ENCODE measurements at places on chromosomes 1 and 21. TPM values are rescaled to one million over a fixed set of nuclear protein-coding genes. Genes with fewer than 3 reads are reported as not detected.

FAM177B gene
- total RNA-seq, result not detected

LAMC1 gene
- total RNA-seq, result 352 TPM

NMNAT2 gene
- total RNA-seq, result 29.5 TPM

ACTA1 gene
- total RNA-seq, result not detected

KCNT2 gene
- 0.24 TPM for total RNA-seq

TPTE gene
- total RNA-seq, result not detected

SESN2 gene
- 17.2 TPM for total RNA-seq

VSIG8 gene
- not detected for total RNA-seq

SUSD4 gene
- total RNA-seq, result 0.18 TPM

CYP4B1 gene
- not detected for total RNA-seq

GRCh38 chr1:181179987-181180365 lies 91.5 kb downstream of the IER5 start:
- DNase-seq, result peak; percentile 50
- H3K36me3 ChIP-seq, result no peaks in the 10 kb centered on the region
- no peak overlapping the region for H3K4me3 ChIP-seq
- H3K4me1 ChIP-seq, result peaks cover 11% of the 10 kb centered on the region

DNA sequence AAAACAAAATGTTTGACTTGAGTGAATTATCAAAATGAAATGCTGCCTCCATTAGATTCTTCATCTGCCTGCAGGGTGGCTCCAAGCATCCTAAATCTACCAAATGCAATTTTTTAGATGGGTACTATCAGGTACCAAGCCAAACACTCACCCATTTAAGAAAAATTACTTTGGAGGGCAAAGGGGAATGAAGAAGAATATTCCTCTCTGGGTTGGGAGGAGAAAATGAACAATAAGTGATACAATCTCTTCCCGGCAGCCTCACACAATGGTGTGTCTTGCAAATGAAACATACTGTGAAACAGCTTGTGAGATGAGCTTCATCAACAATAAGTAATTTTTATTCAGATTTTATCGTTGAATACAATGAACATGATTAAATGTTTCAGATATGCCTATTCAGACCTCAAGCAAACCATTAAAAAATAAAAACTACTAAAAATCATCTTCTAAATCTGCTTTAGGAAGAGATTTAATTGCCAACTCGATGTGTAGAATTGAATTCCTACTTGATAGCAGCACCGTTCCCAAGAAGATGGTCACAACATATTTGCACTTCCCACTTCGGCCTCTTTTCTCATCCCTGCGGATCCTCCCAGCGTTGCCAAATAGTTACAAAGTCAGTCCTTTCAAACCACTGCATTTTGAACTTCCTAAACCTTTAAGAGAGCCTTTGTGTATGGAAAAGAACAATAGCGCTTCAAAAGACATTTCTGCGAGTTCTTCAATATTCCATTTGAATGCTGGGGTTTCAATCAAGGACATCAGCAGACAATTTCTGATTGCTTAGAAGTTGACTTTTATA lies 2.7 kb downstream of the DAB1 start:
- no peak overlapping the region for H3K27ac ChIP-seq
- H3K27me3 ChIP-seq, result peaks cover 33% of the 10 kb centered on the region
- H3K36me3 ChIP-seq, result no peaks in the 10 kb centered on the region

DNA sequence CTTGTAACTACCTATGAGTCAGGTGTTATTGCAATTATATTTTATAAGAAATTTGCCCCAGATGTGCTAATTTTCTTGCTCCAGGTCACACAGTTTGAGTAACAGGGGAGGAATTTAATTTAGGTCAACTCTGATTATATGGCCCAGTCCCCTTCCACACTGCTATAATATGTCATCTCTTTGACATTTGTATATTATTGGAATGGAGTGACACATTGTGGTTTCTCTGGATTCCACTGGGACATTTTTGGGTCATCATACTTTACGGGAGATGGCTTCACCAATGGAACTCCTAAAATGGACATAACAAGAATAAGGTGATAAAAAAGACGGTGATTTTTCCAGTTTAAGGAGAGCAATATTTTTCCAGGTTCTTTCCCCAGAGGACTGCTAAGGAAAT lies 191.2 kb downstream of the DISC1 start:
- no peak overlapping the region for H3K4me3 ChIP-seq
- H3K27ac ChIP-seq, result no peak overlapping the region
- peaks cover 2% of the 10 kb centered on the region for H3K27me3 ChIP-seq
- H3K4me1 ChIP-seq, result peaks cover 29% of the 10 kb centered on the region

- peaks cover 29% of the 10 kb centered on the region for H3K27me3 ChIP-seq
- DNase-seq, result no peak
- H3K36me3 ChIP-seq, result no peaks in the 10 kb centered on the region
- H3K27ac ChIP-seq, result no peak overlapping the region
- peaks cover 16% of the 10 kb centered on the region for H3K4me1 ChIP-seq
These were observed 92.3 kb upstream of the COL6A1 start for GRCh38 chr21:45889256-45889655.

GRCh38 chr1:58844176-58844575 lies 60.3 kb upstream of the JUN start:
- no peaks in the 10 kb centered on the region for H3K36me3 ChIP-seq
- H3K27me3 ChIP-seq, result no peaks in the 10 kb centered on the region
- H3K4me1 ChIP-seq, result peaks cover 79% of the 10 kb centered on the region
- no peak overlapping the region for H3K4me3 ChIP-seq
- peak overlapping the region; percentile 17 for H3K27ac ChIP-seq
- DNase-seq, result no peak

GRCh38 chr21:45506241-45506817 lies 35.9 kb downstream of the SLC19A1 start:
- no peaks in the 10 kb centered on the region for H3K4me1 ChIP-seq
- H3K27ac ChIP-seq, result no peak overlapping the region
- no peak for DNase-seq
- H3K27me3 ChIP-seq, result peaks cover 6% of the 10 kb centered on the region
- no peak overlapping the region for H3K4me3 ChIP-seq
- peaks cover 6% of the 10 kb centered on the region for H3K36me3 ChIP-seq

DNA sequence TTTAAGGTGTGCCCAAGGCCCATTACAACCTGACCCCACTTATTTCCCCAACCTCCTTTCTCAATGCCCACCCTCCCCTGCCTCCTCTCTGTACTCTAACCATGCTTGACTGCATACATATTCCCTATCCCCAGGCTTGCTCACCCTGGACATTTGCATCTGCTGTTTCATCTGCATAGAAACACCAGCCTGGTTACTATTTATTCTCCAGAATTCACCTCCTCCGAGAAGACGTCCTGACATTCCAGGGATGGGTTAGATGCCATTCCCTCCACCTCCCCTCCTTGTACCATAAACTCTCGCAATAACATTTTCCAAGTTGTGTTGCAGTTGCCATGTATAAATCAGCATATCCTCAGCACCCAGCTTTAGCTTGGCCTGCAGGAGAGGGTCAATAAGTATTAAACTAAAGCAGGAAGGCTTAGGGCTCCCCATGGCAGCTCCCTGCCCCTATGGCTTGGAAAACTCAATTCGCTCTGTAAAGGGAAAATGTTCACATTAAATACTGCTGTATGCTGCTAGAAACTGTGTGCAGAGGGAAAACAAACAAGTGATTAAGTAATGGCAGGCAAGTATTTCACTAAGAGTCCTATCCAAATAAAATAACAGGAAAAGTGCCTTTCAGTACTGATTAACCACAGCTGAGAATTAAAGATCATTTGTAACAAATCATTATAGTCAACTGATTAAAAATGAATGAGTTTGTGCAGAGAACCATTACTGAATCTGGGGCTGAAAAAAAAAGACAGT lies 202.3 kb downstream of the TNR start:
- no peaks in the 10 kb centered on the region for H3K4me1 ChIP-seq
- H3K36me3 ChIP-seq, result no peaks in the 10 kb centered on the region
- DNase-seq, result no peak
- no peak overlapping the region for H3K4me3 ChIP-seq
- H3K27me3 ChIP-seq, result no peaks in the 10 kb centered on the region

- no peaks in the 10 kb centered on the region for H3K27me3 ChIP-seq
- H3K36me3 ChIP-seq, result peaks cover 12% of the 10 kb centered on the region
- peak overlapping the region; percentile 80 for H3K27ac ChIP-seq
- peaks cover 55% of the 10 kb centered on the region for H3K4me1 ChIP-seq
- DNase-seq, result no peak
These were observed 841 bp downstream of the SNX27 start for GRCh38 chr1:151612501-151613281.

DNA sequence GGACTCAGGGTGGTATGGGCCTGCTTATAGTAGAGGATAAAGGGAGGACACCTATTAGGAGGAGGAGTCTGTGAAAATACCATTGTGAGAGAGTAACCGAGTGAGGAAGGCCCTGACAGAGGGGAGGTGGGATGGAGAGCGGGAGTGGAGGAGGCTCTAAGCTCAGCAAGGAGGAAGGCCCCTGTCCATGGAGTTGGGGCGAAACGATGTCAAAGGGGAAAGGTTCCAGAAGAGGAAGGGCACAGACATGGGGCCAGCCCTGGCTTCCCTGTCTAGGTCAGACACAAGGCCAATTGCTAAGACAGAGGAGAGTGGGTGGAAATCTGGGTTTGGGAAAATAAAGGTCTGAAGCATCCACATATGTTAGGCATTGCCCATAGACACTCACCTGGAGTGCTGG lies 44.2 kb downstream of the ELK4 start:
- H3K36me3 ChIP-seq, result no peaks in the 10 kb centered on the region
- peaks cover 11% of the 10 kb centered on the region for H3K4me1 ChIP-seq
- peaks cover 20% of the 10 kb centered on the region for H3K27me3 ChIP-seq
- H3K4me3 ChIP-seq, result no peak overlapping the region
- DNase-seq, result no peak

DNA sequence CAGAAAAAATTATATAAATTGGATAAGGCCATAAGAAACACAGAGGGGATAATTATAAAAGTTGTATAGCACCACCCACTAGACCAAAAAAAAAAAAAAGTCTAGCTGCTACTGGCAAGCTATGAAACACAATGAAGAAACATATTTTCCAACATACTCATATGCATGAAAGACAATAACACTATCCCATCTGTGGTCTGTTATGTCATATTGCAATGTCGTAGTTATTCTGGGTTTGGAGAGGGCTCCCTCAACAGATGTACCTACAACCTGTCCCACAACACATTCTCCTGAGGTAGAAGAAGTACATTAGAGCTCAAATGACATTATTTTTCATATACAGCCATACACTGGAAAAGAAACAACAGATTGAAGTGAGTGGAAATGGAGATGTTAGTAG lies 517.6 kb upstream of the ADGRL4 start:
- no peak overlapping the region for H3K4me3 ChIP-seq
- H3K36me3 ChIP-seq, result no peaks in the 10 kb centered on the region
- DNase-seq, result no peak
- H3K27ac ChIP-seq, result no peak overlapping the region

GRCh38 chr1:150162582-150162861 lies 12.8 kb downstream of the PLEKHO1 start:
- peak overlapping the region; percentile 83 for H3K4me3 ChIP-seq
- no peak for DNase-seq
- H3K36me3 ChIP-seq, result peaks cover 27% of the 10 kb centered on the region
- peak overlapping the region; percentile 98 for H3K27ac ChIP-seq
- H3K27me3 ChIP-seq, result peaks cover 8% of the 10 kb centered on the region

DNA sequence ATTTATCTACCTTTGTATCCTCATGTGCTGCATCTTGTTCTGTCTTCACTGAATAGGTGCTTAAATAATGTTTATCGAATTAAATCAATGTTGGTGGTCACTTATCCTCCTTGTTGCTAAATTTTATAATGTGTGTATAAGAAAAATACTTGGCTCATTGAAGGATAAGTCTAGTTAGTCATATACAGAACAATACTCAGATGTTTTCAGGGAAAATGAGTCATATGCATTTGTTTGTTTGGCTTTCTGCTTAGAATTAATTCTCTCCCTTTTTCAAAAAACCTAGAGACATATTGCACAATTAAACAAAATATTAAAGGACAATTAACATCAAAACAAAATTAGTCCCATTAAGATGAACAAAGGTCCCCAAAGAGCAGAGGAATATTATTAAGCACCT lies 89.0 kb downstream of the UBE2U start:
- H3K4me3 ChIP-seq, result no peak overlapping the region
- H3K4me1 ChIP-seq, result 0 out of 2 replicates have a peak, but pooled peaks cover 8% of the 10 kb centered on the region
- DNase-seq, result no peak
- H3K36me3 ChIP-seq, result no peaks in the 10 kb centered on the region

GRCh38 chr21:31873696-31874599 lies 1.1 kb downstream of the HUNK start:
- no peak for DNase-seq
- peaks cover 12% of the 10 kb centered on the region for H3K27me3 ChIP-seq
- H3K27ac ChIP-seq, result no peak overlapping the region
- no peaks in the 10 kb centered on the region for H3K4me1 ChIP-seq
- no peak overlapping the region for H3K4me3 ChIP-seq
- H3K36me3 ChIP-seq, result no peaks in the 10 kb centered on the region

GRCh38 chr21:37040212-37040611 lies 32.7 kb downstream of the PIGP start:
- H3K36me3 ChIP-seq, result no peaks in the 10 kb centered on the region
- no peak for DNase-seq
- H3K27ac ChIP-seq, result no peak overlapping the region

DNA sequence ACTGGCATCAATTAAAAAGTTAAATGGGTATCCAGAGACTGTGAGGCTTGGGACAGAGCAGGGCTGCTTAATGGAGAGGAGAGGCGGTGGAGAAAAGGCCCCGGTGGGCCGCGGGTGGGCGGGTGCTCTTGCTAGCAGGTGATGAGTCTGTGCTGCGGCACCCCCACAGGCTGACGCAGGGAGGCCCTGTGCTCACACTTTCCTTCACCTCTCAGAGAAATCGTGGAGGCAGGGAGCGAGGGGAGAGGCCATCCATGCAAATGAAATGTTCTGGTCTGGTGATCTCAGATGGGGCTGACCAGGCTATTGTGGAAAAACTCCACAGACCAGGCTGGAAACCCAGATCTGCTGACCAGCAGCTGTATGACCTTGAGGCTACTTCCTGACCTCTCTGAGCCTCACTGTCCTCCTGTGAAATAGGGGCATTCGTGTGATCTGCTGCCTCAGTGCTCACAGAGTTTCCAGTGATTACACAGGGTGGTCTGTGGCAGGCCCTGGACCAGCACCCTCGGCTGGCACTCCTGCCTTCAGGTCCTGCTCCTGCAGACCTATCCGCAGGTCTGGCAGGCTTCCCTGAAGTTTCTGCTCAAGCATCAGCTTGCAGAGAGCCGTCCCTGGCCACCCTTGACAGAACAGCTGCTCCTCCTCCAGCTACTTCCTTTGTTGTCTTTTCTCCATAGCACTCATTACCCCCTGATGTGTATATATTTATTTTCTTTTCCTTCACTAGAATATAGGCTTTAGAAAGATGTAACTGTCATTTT lies 89.2 kb downstream of the BEND5 start:
- peaks cover 5% of the 10 kb centered on the region for H3K36me3 ChIP-seq
- peaks cover 5% of the 10 kb centered on the region for H3K27me3 ChIP-seq
- no peaks in the 10 kb centered on the region for H3K4me1 ChIP-seq
- DNase-seq, result no peak
- H3K27ac ChIP-seq, result no peak overlapping the region
- H3K4me3 ChIP-seq, result no peak overlapping the region

GRCh38 chr1:12196641-12197482 lies 30.1 kb downstream of the TNFRSF1B start:
- DNase-seq, result no peak
- H3K4me1 ChIP-seq, result no peaks in the 10 kb centered on the region
- H3K36me3 ChIP-seq, result no peaks in the 10 kb centered on the region
- no peak overlapping the region for H3K4me3 ChIP-seq

- no peak overlapping the region for H3K4me3 ChIP-seq
- H3K36me3 ChIP-seq, result peaks cover 54% of the 10 kb centered on the region
- no peak for DNase-seq
- H3K27ac ChIP-seq, result peak overlapping the region; percentile 52
- H3K4me1 ChIP-seq, result peaks cover 37% of the 10 kb centered on the region
These were observed 555.8 kb downstream of the DPYD start for GRCh38 chr1:97365026-97365425.
